Germinal center (tissue), 1 donor: ENCODE measurements at places on chromosomes 5 and 9.

- no peak for DNase-seq
Measured at GRCh38 chr5:1958211-1959010, 75.7 kb upstream of the IRX4 start.

DNA sequence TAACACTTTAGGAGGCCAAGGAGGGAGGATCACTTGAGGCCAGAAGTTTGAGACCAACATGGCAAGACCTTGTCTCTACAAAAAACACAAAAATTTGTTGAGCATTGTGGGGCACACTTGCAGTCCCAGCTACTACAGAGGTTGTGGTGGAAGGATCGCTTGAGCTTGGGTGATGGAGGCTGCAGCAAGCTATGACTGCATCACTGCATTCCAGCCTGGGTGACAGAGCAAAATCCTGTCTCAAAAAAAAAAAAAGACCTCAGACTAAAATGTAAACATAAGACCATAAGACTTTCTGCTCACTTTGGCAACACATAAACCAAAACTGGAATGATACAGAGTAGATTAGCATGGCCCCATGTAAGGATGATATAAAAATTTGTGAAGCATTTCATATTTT is 24.6 kb upstream of the NANS start:
- no peak for DNase-seq

- DNase-seq: no peak
Measured at GRCh38 chr9:73154722-73155121, 3.1 kb downstream of the ANXA1 start.

GRCh38 chr9:79581794-79582193 is 10.0 kb downstream of the TLE4 start:
- DNase-seq: no peak

GRCh38 chr5:33161421-33161820 is 279.3 kb upstream of the TARS1 start:
- no peak for DNase-seq

DNA sequence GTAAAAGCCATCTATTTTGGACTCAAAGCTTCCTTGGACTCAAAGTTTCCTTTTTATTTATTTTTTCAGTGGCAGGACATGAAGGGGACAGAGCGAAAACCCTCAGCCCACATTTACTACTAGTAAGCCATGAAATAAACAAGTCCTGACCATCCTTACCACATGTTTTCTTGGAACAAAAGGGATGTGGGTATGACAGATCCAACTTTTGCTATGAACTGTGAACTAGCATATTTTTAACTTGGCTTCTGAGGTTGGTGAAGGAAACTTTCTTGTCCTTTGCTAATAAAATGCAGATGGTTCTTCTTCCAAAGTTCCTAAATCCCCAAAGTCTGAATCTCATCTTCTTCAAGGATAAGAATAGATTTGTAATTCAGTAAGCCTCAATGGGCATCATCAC is 122.7 kb upstream of the TNC start:
- DNase-seq: no peak

GRCh38 chr5:29462241-29462640 is 1731.2 kb upstream of the CDH6 start:
- no peak for DNase-seq

- no peak for DNase-seq
Measured at GRCh38 chr9:114212826-114213225, 57.5 kb downstream of the COL27A1 start.

GRCh38 chr5:54470677-54471076 is 15.2 kb downstream of the HSPB3 start:
- DNase-seq: no peak

DNA sequence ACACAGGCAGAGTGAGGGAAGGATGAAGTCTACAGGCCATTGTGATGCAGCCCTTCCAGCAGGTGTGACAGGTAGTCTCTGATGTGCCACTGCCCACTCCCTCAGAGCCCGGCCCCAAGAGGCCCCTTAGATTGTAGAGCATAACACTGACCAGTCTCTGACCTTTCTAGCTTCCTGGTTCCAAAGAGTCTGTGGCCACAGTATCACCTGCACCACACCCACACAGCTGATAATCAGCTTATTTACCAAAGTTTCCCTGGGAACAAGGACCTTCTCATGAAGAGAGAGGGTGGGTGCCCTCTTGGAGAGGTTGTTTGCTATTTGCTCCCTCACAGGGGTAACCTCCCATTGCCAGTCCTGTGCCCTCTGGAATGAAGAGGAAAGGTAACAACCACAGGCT is 11.0 kb upstream of the ACER2 start:
- no peak for DNase-seq

DNA sequence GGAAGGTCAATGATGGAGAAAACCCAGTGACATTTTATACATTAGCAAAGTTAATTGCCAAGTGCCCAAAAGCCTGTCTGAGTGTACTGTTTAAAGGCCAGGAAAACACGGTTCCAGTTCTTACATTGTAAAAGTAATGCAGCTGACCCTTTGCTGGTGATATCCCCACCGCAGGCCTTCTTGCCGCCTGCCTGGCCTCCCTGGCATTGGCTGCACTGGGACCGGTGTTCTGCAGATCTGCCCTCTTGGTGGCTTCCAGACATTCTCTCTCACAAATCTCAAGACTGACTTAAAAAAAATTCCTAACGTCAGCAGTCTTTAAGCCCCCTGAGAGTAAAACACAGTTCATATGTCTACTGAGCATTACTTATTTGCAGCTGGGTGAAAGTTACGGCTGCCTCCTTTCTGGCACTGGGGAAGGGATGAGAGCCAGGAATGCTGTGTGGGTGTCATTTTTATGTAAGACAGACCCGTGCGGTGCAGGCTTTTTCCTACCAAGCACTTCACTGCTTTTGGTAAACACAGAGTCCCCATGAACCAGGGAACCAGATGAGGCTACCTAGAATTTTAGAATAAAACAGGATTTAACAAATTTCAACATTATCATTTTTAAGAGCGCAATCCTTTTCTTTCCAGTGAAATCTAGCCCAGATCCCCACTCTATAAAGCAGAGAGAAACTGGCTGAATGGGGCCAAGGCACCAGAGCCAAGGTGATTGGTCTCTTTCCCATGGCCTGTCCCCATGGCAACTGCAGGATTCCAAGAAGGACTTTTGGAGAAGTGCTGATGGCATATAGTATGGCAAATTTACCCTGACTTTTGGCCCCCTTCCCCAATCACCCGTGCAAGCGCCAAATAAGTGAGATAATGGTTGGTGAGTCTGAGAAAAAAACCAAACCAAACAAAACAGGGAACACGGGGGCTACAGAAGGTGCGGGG is 80.8 kb downstream of the LMNB1 start:
- no peak for DNase-seq

DNA sequence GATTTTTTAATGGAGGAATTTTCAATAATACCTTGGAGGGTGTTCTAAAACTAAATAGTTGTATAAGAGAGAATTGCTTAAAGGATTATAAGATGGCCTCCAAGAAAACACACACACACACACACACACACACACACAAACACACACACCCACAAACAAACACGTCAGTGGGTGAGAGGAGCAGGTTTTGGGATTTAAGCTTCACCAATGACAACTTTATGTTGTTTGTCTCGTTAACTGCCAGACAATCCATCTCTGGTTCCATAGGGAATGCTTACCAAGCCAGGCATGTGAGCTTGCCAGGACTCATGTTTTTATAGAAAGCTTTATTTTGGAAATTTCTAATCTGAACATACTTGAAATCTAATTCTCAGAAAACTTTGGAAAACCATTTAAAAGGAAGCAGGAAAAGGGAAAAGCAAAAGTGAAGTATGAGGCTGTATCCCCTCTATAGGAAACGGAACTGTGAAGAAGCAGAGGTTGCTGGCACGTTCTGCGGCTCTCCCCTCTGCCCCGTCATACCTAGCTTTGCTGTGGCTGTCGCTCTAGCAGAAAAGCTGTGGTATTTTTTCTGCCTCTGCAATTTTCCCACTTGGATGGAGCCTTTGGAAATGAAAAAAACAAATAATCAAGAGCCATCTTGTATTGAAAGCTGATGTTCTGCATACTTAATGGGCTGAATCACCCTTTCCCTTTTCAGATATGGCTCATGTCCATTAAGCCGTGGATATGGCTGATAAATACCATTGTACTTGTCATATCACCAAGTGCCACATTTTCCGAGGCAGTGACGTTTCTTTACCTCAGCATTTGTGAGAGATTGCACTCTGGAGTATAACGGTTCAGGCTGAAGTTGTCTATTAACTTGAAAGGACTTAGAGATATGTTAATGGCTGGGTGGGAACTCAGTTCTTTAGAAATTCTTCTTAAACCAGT is 112.7 kb downstream of the NTRK2 start:
- DNase-seq: no peak

- DNase-seq: no peak
Measured at GRCh38 chr5:1820381-1820780, 19.2 kb downstream of the NDUFS6 start.

DNA sequence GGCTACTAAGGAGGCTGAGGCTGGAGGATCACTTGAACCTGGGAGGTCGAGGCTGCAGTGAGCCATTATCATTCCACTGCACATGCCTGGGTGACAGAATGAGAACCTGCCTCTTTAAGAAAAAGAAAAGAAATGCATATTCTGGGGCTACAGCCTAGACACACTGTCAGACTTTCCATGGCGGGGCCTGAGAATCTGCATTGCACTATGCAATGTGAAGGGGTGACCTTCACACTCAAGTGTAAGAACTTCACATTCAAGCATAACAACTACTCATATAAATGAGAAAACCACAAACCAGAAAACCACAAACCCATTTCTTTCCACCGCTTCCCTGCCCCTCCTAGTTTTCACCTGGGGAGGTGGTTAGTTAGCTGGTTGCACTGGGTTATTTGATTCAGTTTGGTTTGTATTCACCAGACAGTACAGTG is 18.0 kb upstream of the FBP2 start:
- DNase-seq: no peak

- no peak for DNase-seq
Measured at GRCh38 chr5:180156141-180156540, 52.9 kb downstream of the RASGEF1C start.

GRCh38 chr9:101479338-101480030 is 43.9 kb upstream of the ALDOB start:
- no peak for DNase-seq
